D721Med (cell line): ENCODE measurements at places on chromosomes 1 and 21.

GRCh38 chr1:151372058-151372934 lies at the start of gene SELENBP1:
Gene SELENBP1 (minus strand): TSS chr1:151372705. CDS start chr1:151372641, 64 bp downstream.
- no peak for DNase-seq

DNA sequence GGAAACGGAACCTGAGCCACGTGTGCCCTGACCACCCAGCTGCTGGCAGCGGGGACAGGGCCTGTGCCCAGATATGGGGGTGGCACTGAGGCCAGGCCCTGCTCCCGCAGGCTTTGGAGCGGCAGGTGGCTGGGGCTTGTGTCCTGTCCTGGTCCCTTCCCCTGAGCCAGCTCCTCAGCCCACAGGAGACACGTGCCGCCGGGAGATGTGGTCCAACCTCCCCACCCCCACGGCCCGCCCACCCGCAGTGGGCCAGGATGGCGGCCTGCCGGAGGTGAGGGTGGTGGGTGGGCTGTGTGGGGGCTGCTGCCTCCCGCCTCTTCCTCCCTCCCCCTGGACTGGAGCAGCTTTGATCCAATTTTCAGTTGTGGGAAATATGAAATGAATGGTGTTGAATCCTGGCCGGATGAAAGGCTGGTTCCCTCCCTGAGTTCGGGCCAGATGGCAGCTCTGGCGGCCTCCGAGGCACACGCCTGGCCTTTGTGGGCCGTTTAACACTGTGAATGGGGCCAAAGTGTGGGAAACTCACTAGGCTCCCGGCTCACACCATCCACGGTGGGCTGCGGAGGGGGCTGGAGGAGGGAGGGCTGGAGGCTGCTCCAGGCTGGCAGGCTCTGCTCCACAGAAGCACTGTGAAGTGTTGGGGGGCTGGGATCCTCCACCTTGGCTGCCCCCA lies 2.6 kb upstream of the HES5 start:
- DNase-seq = no peak

GRCh38 chr1:53959664-53960250 lies 13.6 kb downstream of the LRRC42 start:
- no peak for DNase-seq

DNA sequence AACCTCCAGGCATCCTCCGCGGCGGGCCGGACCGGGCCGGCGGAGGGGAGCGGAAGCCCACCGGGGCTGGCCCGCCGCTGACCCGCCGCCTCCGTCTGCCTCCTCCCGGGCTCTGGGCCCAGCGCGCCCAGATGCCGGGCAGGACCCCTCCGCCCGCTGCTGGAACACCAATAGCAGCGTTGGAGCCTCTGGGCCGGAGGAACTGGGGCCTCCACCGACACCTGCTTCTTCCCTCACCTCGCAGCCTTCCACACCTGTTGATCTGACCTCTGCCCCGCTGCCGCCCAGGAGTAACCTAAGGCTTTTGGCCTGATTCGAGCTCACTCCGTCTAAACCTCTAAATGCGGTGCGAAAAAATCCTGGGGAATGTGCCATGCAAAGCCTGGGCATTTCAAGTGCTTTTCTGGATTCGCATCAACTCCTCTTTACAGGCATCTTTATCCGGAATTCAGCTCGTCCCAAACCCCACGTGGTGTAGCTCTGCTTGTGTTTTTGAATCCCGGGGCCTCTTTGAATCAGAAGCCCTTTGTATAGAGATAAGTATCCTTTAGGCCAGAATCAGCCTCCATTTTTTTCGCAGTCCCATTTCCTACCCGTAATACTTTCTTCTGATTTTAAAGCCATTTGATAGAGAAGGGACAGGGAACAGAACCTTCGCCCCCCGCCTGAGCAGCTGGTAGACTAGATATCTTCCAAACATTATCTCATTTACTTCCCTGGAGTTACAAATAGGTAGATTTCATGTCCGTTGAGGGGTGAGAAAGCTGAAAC lies 680 bp upstream of the CNN3 start:
- no peak for DNase-seq

DNA sequence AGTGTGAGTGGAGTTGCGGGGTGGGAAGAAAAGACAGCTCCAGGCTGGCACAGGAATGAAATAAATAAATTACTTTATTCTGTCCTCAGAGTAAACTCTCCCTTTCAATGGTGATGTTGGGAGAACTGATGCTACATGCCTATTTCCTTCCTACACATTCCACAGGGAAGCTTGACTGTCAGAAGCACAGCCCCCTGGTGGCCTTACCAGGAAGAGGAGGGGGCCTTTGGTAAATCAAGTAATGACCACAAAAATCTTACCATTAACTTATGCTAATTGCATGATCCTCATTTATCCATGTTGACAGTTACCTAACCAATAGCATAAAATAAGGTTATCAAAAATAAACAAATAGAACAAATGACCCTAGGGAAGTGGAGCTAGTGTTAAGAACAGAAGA lies 605.0 kb upstream of the PKN2 start:
- DNase-seq = no peak

DNA sequence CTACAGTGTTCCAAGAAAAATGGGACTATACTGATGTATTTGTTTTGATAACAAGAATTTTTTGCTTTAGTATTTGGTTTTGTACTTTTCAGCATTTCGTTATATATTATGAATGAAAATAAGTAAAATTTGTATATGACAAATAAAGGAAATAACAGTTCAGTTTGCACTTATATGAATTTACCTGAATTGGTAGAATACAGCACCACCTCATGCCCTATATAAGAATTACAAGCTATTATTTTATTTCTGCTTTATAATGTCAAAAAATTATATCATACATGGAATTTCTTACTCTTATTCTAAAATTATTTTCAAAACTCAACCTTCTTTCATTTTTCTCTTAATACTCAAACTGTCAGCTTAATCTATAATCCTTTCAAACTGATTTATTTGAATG lies 14.6 kb downstream of the EFCAB7 start:
- DNase-seq = no peak

GRCh38 chr1:77825131-77825709 lies 45.8 kb downstream of the MIGA1 start:
- no peak for DNase-seq

GRCh38 chr1:176543360-176544129 lies 80.6 kb downstream of the PAPPA2 start:
- DNase-seq = no peak

DNA sequence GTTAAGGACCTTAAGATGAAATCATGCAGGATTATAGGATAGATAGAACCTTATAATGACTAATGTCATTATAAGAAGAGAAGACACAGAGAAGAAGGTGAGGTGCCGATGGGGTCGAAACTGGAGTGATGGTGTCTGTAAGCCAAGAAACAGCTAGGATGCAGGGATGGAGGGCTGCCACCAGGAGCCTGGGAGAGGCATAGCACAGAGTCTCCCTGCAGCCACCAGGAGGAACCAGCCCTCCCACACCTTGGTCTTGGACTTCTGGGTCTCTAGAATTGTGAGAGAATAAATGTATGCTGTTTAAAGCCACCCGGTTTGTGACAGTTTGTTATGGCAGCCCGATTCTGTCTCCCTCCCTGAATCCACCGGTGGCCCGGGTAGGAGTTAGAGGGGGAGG lies 337.2 kb upstream of the AJAP1 start:
- no peak for DNase-seq

DNA sequence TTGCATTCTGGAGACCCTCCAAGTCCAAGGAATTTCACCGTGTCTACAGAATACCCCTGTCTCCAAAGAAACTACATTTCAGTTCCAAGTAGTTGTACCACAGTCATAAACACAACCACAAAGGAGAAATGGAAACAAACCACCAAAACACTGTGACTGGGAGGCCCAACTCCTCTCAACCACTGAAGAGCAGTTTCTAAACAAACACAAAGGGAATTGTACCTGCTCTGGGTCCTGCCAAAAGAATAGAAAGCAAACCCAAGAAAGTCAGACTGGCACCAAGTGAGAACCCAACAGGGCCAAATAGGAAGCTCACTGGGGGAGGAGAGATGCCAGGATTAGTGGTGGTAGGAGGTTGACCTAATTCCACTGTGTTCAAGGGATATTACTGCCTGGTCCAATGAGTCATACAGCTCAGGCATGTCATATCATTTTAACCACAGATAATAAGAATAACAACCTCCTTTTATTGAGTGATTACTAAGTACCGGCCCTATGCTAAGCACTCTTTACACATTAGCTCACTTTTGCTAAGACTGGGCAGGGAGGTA lies 123.9 kb upstream of the PPP2R5A start:
- DNase-seq = no peak

DNA sequence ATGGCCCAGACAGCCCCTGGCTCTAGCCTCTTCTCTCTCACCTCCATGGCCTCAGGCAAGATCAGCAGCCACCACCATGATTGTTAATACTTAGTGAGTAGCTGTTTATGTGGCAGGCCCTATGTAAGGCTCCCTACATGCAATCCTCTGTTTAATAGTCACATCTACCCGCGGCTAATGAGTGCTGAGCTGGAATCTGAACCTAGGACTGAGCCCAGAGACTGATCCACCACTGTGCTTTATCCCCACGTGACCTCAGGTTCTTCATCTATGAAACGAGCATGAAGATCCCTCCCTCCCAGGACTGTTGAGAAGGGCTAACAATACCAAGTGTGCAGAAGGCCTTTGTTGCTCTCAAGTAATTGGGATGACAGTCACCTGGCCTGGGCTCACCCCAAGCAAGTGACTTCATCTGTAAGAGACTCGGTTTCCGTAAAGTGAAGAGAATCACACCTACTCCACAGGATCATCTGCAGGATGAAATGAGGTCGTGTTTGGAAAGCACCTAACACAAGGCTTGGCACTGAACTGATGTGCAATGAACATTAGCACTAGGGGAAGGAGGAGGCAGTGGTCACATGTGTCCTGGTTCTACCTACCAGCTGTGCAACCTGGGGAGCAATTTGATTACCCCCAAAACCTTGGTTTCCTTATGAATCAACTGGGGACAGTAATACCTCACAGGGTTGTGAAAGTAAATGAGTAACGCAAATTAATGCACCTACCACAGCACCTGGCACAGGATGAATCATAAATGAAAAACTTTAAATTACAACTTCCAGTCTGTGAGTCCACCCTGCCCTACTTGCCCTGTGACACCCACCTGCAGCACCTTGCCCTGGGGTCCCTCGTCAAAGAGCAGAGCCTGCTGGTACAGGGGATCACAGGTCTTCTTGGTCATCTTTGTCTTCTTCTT lies 37.2 kb downstream of the RIMS3 start:
- no peak for DNase-seq

- no peak for DNase-seq
Observed at GRCh38 chr1:200890818-200891773, 3.6 kb upstream of the INAVA start.

DNA sequence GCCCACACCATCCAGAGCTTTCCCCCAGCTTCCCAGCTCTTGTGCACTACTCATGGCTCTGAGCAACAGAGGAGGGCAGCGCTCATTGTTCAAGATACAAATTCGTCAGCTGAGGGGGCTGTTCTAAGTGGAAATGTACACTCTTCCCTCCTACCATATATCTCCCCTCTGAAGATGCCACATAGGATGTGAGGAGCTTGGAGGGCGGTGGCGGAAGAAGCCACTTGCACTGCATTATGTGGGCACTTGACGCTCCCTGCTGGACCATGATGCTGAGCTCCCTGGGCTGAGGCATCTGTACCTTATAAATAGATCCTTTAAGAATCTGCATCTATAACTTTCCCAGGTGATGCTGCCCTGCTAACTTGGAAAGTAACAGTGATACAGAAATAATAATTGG lies 477.6 kb upstream of the DEPDC1 start:
- DNase-seq = no peak

GRCh38 chr1:58746757-58747156 lies 37.1 kb downstream of the JUN start:
- no peak for DNase-seq

GRCh38 chr1:32763221-32763620 lies 53.9 kb downstream of the YARS1 start:
- DNase-seq = no peak

DNA sequence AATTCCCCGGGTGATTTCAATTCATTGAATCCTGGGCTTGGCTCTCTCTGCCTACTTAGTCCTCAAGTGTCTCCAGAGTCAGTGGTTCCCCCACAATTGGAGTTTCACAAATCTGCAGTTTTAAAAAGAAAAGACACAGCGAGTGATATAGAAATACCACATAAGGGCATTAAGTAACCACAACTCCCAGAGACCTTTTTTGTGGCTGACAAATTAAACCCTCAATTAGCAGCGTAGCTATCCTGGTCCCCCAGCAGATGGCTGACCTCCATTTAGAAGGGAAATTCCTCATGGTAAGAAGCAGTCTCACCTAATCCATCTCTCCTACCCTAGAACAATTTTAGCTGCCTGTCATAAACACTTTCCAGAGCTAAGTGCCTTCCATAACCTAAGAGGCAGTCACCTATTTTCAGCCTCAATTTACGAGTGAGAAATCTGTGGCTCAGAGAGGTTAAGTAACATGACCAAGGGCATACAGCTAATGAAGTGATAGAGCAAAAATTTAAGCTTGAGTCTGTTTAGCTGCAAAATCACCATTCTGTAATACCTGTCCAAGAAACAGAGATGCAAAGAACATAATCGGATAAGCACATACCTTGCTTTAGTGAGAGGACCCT lies 56.0 kb upstream of the NBPF3 start:
- DNase-seq = no peak

- no peak for DNase-seq
Observed at GRCh38 chr1:12296623-12297022, 66.8 kb downstream of the VPS13D start.

- no peak for DNase-seq
Observed at GRCh38 chr1:202090994-202091393, 31.7 kb upstream of the GPR37L1 start.

DNA sequence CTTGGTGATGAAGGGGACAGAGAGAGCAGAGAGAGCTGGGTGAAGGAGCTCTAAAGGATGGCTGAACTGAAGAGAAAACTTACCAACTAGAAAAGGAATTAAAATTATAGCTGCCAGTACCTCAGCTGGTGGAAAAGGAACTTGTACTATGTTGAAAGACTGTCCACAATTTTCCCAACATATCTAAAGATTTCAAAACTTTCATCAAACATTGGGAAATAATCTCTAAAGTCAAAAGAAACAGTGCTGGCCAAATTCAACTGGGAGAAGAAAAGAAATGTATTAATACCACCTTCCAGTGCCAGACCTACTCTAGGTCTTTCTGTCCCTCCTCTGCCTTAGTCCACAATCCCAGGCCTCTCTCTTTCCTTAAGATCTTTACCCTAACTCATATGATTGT lies 6.1 kb downstream of the SMG5 start:
- no peak for DNase-seq

GRCh38 chr1:43465505-43466067 lies 11.9 kb upstream of the HYI start:
- DNase-seq = no peak

DNA sequence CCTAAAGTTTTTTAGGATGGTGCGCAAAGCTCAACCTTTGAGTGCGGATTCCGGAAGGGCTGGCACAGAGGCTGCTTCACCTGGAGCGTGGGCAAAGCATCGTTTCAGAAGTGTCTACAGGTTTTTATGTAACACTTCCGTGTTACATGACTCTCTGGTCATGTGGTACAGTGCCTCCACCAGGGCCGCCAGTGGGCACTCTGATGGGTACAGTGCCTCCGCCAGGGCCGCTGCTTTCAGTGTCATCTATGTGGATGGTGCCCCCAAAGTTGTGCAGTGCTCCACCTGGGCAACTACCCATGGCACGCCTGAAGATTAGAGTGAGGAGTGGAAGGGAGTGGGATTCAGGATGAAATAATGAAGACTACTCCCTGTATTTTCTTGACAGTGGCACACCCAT lies 101.4 kb upstream of the C1orf174 start:
- no peak for DNase-seq

- no peak for DNase-seq
Observed at GRCh38 chr1:205477121-205477758, 21.4 kb upstream of the BLACAT1 start.
